ENCODE measurements at places on chromosomes 5 and 9. TPM values are rescaled to one million over a fixed set of nuclear protein-coding genes. Genes with fewer than 3 reads are reported as not detected.

GRCh38 chr9:89137542-89138462 lies 40.8 kb downstream of the SHC3 start:
- no peak for DNase-seq

DNA sequence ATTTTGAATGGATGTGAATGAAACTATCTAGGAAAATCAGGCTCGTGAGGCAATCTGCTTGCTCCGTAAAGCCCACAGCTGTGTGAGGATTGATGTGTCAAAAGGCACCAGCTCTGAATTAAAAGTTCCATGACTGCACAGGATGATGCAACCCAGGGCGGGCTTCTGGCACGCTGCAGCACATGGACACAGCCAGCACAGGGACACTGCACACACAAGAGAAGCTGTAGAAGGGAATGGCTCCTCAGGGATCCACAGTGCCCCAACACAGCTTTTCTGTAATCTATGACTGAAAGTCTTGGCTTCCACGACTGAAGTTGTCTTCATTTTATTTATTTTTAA lies 151.0 kb downstream of the GCNT1 start:
- peak; percentile 85 for DNase-seq

FST gene
- polyA plus RNA-seq = not detected

DNA sequence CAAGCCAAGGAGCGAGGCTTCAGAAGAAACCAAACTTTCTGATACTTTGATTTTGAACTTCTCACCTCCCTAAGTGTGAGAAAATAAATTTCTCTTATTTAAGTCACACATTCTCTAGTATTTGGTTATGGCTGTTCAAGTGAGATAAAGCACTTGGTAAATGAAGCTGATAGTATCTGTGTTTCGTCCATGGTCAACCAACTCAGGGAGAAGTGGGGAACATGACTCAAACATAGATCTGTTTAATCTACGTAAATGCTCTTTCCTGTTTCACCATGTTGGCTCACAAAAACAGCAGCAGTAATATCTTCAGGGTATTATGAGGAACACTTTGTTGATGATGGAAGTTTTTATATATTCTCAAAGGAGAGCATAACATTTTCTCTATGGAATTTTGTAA lies 2167.2 kb upstream of the C9orf72 start:
- DNase-seq = no peak

GRCh38 chr9:101132801-101133200 lies 104.3 kb downstream of the PLPPR1 start:
- DNase-seq = no peak

DNA sequence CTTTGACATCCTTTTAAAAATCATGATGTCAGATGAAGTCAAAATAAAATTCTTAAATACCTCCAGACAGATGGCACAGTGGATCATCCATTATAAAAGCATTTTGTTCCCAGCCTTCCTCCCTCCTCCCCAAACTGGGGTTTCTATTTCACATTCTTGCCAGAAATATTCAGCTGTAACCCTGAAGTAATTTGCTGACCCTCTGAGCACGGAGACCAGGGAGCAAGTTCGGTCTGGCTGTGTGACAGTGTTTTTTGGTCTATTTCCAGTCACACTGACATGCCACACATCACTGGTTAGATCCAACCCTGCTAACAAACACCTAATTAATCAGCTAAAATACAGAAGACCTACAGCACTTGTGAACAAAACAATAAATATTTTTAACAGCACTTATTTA lies 126.2 kb upstream of the DMRT1 start:
- DNase-seq = no peak

GRCh38 chr9:115671963-115672305 lies 481.7 kb upstream of the PAPPA start:
- no peak for DNase-seq

GRCh38 chr9:37295796-37296195 lies 126.7 kb upstream of the GRHPR start:
- no peak for DNase-seq

GRCh38 chr5:61409568-61409967 lies 77.5 kb downstream of the ZSWIM6 start:
- peak; percentile 21 for DNase-seq

DNA sequence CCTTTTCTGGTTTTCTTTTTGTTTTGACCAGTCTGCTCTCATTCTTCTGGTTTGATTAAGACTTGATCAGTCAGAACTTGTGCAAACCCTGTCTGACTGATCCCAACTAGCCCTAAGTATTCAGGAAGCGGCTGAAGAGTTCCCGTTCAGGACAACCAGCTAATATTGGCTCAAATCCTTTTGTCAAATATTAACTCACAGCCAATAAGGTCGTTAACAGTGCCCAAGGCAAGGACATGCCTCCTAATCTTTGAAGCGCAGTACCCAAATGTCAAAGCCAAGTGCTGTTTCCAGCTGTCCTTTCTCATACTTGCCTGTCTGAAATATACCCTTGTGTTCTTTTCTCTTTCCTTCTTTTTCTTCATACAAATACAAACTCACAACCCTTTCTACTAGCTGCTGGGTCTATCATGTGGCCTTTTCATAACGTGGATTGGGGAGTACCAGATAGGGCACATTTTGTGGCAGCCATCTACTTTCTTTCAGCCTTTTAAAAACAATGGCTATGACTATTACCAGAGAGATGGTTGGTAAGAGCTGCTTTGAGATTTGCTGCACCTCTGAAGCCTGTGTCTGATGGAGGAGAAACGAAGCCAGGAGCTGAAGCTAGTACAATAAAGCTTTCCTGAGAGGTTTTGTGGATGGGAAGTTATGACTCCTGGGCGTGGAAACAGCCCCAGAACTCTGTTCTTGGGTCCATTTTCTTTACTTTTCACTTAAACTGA lies 266.4 kb upstream of the ZNF608 start:
- DNase-seq = peak; percentile 61

DNA sequence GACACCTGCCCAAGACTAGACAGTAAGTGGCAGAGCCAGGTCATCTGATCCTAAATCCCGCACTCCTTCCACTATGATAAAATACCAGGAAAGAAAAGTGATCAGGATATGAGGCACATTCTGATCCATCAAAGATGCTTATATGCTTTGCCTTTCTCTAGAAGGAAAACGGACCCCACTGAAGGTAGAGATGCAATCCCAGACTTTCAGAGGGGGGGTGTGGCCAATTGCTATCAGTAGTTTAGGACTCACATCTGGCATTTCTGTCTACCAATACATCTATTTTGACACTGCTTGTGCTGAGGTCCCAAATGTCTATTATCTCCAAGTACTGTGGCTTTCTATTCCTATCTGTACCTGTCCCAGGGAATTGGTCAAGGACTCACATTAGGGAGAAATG lies 1.7 kb downstream of the TRIM52 start:
- no peak for DNase-seq

GRCh38 chr9:97714435-97714834 lies 17.3 kb upstream of the XPA start:
- DNase-seq = peak; percentile 63

- no peak for DNase-seq
Observed at GRCh38 chr5:56490971-56491468, 257.9 kb upstream of the ANKRD55 start.

Measured in small intestine (tissue), 16 donors.